ENCODE measurements at places on chromosomes 4 and X. TPM values are rescaled to one million over a fixed set of nuclear protein-coding genes. Genes with fewer than 3 reads are reported as not detected.

The ZFYVE28 gene
- 21.2 TPM for total RNA-seq

The GPRASP3 gene
- total RNA-seq: 0.93 TPM

The AMBN gene
- not detected for total RNA-seq

The RGS12 gene
- total RNA-seq: 4.1 TPM

The XK gene
- 0.15 TPM for total RNA-seq

The CT55 gene
- not detected for total RNA-seq

The LANCL3 gene
- total RNA-seq: 0.47 TPM

The ZFP92 gene
- 2.5 TPM for total RNA-seq

The SLC25A31 gene
- not detected for total RNA-seq

The LRP2BP gene
- total RNA-seq: 0.59 TPM

The PWWP3B gene
- not detected for total RNA-seq

The PDLIM3 gene
- total RNA-seq: not detected

The KIF4A gene
- 30.0 TPM for total RNA-seq

The HGFAC gene
- not detected for total RNA-seq

The TIGD4 gene
- 0.34 TPM for total RNA-seq

The DUX4 gene
- total RNA-seq: not detected

The ASMT gene
- not detected for total RNA-seq

The NUDT10 gene
- 0.12 TPM for total RNA-seq

The PPP2R3B gene
- 27.1 TPM for total RNA-seq

The LPAR4 gene
- total RNA-seq: not detected

The F8A2 gene
- not detected for total RNA-seq

The OTC gene
- not detected for total RNA-seq
